ENCODE measurements at places on chromosomes 2 and 18.
A peak's percentile ranks its signal among the peaks of the same experiment; 100 is the strongest.

DNA sequence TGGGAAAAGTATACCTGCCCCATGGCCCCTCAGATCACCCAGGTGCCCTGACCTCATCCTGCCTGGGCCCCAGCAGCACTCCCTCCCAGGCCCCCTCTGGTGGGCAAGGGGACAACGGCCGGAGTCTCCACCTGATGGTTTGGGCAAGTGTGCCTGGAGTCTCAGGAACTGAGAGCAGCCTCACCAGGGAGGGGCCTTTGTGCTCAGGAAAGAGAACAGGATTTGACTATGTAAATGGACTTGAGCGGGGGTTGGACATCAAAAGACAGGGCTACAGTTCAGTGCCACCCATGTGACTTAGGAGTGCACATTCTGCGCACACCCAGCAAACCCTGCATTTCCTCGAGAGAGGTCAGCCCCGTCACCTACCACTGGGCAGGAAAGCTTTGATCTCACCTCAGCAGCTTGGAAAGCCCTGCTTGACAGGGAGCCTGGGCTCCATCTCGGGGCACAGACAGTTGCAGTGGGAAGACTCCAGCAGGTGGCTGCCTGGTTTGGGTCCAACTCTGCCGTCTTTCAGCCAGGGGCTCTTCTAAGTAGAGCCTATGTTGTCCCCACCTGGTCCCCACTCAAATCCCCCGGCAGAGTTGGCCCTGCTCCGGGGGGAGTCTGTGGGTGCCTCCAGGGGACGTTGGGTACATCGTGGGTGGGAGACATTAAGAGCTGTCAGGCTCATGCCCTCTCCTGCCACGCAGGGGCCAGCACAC is 3.3 kb downstream of the INPP5D start:
- DNase-seq: no peak

DNA sequence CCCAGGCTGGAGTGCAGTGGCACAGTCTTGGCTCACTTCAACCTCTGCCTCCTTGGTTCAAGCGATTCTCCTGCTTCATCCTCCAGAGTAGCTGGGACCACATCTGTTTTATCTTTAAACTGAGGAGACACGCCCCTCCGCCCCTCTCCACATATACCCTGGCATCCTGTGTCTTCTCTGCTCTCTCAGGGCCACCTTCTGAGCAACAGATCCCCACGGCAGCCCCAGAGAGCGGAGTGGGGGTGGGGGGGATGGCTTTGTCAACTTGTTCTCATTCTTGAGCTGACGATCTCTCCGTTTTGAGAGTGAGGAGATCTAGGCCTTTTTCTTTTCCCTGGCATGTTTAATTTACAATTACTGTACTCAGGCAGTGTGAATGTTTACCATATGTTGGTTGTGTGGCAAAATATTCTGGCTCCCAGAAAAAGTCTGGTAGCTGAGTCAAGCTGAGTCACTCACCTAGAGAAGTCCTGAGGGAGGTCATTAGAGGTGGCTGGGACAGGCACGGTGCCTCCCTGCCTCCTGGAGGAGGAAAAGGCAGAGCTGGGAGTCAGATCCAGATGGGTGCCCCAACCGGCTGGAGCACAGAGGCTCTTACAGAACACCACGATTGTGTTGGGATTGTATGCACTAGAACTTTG is 19.5 kb upstream of the ID2 start:
- peak; percentile 92 for DNase-seq

- peak; percentile 68 for DNase-seq
Observed at GRCh38 chr2:246489-247144, 17.2 kb downstream of the SH3YL1 start.

GRCh38 chr2:165185633-165186032 is 18.2 kb downstream of the SCN3A start:
- DNase-seq: no peak

DNA sequence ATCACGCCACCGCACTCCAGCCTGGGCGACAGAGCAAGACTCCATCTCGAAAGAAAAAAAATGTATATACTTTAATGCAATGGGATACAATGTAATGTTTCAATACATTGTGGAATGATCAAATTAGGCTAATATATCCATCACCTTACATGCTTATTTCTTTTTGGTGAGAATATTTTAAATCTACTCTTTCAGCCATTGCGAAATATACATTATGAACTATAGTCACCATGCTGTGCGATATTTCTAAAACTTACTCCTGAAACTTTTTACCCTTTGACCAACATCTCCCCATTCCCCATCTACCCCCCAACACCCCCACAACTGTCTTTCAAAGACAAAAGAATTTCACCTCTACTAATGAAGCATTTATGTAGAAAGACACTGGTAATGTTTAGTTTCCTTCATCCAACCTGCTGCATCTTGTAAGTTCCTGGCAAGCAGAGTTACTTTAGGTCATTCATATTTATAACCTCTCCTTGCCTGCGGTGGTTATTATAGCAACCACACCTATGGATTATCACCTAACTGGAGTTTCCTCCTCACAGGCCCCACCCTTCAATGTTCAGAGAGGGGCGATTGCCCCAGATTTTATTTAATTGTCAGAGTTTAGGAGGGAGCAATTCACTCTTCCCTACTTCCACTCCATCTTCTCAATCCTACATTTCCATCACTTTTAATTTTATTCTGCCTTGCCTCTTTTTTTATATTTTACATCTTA is 1.2 kb upstream of the ME2 start:
- DNase-seq: no peak

DNA sequence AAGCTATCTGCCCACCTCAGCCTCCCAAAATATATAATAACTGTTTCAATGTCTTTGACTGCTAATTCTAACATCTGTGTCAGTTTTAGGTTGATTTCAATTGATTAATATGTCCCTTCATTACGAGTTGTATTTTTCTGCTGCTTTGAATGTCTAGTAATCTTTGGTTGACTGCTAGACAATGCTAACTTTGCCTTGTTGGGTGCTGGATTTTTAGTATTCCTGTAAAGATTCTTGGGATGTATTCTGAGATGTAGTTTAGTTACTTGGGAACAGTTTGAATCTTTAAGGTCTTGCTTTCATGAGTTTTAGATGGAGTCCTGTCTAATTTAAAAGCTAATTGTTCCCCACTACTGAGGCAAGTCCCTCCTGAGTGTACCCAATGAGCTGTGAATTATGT is 114.4 kb downstream of the TFCP2L1 start:
- DNase-seq: no peak

DNA sequence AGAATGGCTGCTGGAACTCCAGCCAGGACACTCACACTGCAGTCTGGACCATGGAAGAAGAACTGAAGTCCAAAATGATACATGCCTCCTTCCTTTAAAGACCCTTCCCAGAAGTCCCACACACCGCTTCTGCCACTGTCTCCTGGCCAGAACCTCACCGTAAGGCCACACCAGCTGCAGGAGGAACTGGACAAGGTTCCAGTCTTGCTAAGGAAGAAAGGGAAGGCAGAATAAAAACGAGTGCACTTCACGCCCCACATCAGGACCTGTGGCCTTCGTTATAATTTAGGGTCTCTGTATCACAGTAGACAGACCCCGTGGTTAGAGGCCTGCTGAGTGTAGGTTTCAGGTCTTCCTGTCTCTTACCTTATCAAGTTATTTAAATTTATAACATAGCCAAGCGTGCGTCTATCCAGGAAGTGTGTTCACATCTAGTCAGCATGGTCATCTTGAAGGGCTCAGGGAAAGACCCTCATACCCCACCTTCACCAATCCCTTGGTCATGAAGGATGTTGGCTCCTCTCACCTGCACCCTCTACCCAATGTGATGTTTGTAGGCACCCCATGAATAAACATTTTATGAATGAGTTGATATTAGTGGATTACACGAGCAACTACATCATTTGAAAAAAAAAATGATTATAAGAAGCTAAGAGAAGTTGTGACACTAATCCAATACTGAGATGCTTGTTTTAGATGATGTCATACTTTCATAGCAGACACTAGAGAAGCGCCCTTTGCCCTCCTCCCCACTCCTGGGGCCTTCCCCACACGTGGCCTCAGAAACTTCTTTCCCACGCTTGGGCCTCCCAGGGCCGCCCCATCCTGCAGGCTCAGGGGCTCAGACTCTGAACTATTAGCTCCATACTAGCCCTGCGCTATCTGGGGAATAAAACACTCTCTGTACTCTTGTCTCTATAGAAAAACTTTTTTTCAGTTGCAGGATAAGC is 157.6 kb downstream of the FAM210A start:
- DNase-seq: peak; percentile 27

GRCh38 chr18:69659142-69659651 is 258.5 kb downstream of the DOK6 start:
- no peak for DNase-seq

DNA sequence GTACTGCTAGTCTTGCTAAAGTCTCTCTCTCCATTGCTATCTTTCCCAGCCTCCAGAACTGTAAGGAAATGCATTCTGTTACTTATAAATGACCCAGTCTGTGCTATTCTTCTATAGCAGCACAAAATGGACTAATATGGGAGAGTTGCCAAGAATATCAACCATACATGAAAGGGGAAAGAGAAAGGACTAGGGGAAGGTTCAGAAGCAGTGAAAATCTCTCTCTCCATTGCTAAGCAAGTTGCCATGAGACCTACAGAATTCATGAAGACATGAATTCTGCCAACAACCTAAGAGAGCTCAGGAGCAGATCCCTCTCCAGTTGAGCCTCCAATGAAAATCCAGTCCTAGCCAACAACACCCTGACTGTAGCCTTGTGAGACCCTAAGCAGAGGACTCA is 3.6 kb upstream of the TRABD2A start:
- no peak for DNase-seq

- DNase-seq: no peak
Observed at GRCh38 chr18:37779220-37779619, 213.6 kb upstream of the CELF4 start.

- no peak for DNase-seq
Observed at GRCh38 chr2:179654806-179655205, 206.6 kb downstream of the ZNF385B start.

GRCh38 chr2:191023235-191023679 is 9.3 kb upstream of the STAT1 start:
- no peak for DNase-seq

DNA sequence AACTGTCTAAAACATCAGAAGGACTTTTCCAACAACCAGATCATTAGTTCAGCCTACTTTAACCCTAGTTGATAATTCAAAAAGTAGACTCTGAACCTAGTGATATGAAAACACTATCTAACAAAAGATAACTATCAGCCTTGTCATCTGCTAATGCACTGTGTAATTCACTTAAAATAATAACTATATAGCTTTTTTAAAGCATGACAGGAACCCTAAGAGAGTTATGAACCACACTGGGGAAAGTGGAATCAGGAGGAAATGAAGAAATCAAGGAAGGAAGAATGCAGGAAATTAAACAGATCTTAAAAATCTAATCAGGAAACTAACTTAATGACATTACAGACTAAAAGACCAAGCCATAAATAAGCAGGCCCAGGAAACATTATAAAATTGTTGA is 9.0 kb downstream of the B4GALT6 start:
- no peak for DNase-seq

GRCh38 chr2:42663828-42664227 is 95.4 kb downstream of the MTA3 start:
- no peak for DNase-seq

DNA sequence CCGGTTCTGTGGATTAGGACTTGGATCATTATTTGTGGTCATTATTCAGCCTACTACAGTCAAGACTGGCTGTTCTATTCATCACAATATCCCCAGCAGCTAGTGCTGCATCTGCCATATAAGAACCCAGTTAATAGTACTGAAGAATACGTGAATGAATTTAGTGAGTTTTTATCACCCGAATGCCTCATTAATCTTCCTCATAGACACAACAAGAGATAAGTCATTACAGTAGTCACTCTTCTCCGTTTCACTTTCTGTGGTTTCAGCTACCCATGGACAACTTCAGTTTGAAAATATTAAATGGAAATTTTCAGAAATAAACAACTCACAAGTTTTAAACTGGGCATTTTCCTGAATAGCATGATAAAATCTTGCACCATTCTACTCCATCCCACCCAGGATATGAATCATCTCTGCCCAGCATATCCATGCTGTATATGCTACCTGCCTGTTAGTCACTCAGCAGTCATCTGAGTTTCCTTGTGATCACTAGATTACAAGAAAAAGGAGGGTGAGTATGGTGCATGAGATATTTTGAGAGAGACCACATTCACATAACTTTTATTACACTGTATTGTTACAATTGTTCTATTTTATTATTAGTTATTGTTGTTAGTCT is 363.7 kb upstream of the CHAC2 start:
- DNase-seq: peak; percentile 79

- peak; percentile 72 for DNase-seq
Observed at GRCh38 chr2:171878481-171878993, 15.5 kb downstream of the SLC25A12 start.

DNA sequence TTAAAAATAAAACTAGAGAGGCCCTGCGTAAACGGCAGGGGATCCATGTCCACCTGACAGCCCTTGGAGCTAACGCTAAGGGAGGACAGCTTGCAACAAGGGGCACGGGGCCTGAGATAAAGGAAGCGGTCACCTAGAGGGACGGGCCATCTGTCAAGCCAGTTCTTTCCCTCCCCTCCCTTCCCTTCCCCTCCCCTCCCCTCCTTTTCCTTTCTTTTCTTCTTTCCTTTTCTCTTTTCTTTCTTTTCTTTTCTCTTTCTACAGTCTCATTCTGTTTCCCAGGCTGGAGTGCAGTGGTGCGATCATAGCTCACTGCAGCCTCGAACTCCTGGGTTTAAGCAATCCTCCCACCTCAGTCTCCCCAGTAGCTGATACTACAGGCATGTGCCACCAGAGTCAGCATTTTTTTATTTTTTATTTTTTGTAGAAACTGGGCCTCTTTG is 34.5 kb upstream of the CTAGE1 start:
- no peak for DNase-seq

GRCh38 chr2:158795195-158795924 is at the start of gene DAPL1:
TSS of gene DAPL1 (plus strand) at chr2:158795317. CDS start at chr2:158795373, 56 bp downstream.
- DNase-seq: no peak

GRCh38 chr2:55269645-55269990 is 587 bp upstream of the MTIF2 start:
- peak; percentile 14 for DNase-seq

GRCh38 chr2:27071990-27072830 is 756 bp upstream of the OST4 start:
- peak; percentile 44 for DNase-seq

DNA sequence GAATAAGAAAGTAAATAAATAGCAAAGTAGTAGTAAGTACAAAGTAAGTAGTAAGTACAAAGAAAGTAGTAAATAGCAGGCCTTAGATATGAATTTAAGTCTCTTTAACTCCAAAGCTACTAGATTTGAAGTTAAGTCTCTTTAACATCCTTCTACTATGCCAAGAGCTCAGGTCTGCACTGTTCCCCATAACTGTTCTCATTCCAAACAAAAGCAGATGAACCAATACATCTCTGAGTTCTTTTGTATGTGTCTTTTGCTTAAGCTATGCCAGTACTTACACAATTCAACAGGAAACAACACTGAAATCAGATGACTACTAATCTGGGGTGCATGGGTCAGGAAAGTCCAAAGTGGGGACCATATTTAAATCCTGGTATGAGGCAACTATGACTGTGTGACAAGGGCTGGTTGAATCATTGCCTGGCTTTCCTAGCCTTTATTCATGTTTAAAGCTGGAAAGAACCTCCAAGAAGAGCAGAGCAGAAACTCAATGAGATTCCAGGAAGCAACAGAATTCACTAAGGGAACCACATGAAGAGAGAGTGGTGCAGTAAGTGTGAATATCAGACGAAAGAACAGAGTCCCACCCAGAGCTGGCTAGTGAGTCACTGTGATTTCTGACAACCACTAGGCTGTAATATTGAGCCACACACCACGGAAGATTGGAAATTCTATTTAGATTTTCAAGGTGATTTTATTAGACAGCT is 51.0 kb upstream of the CYP26B1 start:
- DNase-seq: peak; percentile 62

Measured in fibroblast of mammary gland (primary cell).